ENCODE measurements at places on chromosomes 2 and 18. TPM values are rescaled to one million over a fixed set of nuclear protein-coding genes. Genes with fewer than 3 reads are reported as not detected.

GRCh38 chr2:234493796-234494195, 3.1 kb downstream of the ARL4C start:
- DNase-seq = no peak

GRCh38 chr2:203826704-203827103, 40.9 kb upstream of the CTLA4 start:
- DNase-seq = peak; percentile 53

- no peak for DNase-seq
Measured at GRCh38 chr2:25856377-25856776, 21.9 kb downstream of the ASXL2 start.

- peak; percentile 15 for DNase-seq
Measured at GRCh38 chr2:88053934-88054781, 1.4 kb downstream of the KRCC1 start.

- no peak for DNase-seq
Measured at GRCh38 chr18:79522451-79523205, 126.9 kb downstream of the NFATC1 start.

GRCh38 chr18:37492952-37493351, 72.6 kb downstream of the CELF4 start:
- DNase-seq = no peak

Gene CD8A
- not detected for total RNA-seq

DNA sequence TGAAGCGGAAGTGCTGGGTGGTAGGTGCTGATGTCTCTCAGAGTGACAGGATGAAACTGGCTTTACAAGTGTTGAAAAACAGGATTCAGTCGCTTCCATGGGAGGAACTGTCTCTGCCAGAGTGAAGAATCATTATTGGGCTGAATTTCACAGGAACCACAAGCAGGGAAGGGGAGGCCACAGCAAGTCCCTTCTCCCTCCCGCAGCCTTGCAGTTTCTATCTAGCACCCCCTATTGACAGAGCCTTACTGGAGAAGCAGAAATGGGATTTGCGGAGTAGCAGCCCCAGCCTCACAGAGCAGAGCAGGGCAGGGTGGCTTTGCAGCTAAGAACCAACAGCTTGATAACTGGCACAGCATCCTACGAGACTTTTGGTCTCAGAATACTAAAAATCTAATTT, 33.3 kb upstream of the RMP24 start:
- no peak for DNase-seq

DNA sequence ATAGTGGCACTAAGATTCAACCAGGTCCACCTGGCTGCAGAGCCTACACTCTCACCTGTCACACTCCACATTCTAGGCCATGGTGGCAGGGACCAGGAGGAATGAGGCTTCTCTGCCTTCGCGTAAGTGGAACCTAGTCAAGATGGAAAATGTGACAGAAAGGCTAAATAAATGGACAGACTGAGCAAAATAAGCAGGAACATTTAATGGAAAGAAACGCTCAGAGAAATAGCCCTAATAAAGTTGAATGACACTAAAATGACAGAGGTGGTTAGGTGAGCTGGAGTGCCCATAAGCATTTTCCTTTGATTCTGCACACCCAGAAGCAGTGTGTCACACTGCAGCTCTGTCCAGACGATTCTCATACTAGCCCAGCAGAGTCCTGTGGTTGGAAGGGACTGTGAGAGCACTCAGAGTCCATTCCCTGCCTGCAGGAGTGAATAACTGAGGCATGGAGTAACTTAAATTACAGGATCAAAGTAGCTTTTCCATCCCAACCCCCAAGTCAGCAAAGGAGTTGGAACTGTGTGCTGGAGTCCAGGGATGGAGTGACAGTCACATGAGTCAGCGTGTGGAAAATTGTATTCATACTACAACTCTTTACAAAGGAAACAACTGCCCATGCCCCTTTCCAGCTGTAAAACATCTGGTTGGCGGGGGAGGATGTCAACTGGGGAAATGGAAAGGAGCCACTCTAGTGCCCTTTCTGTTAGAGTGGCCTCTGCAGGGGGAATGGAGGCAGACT, 105.4 kb upstream of the LGALSL start:
- peak; percentile 58 for DNase-seq

GRCh38 chr2:8234253-8234652, 447.6 kb upstream of the ID2 start:
- DNase-seq = no peak

Gene FAM110C
- 0.26 TPM for total RNA-seq

- no peak for DNase-seq
Measured at GRCh38 chr2:188189356-188189755, 102.3 kb upstream of the GULP1 start.

DNA sequence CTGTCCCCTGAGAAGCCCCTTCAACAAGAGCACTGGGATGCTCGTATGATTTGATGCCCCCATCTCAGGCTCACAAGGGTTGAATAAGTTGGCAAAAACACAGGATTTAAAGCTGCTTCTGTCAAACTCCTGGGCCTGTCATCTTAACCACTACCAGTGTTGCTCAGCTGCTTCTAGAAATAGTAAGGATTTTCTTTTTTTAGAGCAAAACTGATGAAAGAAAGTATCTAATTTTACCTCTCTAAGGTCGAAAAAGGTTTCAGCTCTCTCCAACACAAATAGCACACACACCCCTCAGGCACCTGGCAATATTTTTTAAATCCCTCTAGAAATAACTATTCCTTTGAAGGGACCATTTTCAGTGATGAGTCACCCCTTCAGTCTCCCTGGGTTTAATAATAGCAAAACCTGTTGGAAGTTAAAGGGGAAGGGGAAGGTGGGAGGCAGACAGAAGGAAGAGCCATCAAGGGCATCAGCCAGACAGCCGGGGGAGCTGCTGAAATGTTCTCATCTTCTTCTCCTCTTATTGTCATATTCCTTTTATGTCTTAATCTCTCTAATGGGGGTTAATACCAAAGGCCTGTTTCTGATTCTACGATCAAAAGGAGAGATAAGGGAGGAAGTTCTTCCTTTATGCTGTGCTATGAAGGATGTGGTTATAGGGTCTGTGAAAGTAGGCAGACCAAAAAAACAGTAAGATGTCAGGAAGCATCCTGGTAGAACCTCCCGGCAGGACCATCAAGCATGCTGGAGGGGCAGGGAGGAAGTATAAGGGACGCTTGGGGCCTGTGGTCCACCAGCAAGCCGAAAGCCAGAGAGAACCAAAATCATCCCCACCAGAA, 31.9 kb upstream of the SLC35G4 start:
- no peak for DNase-seq

Gene NT5C1B
- not detected for total RNA-seq

GRCh38 chr2:174717916-174718315, 46.4 kb downstream of the CHRNA1 start:
- DNase-seq = peak; percentile 9

Gene KYNU
- total RNA-seq = 1.5 TPM

Gene FIGN
- total RNA-seq = 1.5 TPM

DNA sequence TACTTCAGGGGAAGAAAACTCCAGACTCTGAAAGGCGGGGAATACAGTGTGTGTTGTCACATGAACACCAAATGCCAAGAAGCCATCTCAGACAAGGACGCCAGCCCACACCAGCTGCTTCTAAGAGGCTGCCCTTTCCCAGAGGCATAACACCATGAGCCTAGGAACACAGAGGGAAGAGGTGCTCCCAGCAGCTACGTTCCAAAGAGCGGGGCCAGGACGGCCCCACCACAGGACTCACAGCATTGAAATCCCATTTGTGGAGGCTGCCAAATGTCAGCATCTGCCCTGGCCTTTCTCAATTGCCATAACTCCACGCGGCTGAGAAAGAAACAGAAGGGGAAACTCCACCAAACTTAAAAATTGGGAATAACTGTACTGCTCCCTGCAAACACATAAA, 20.1 kb upstream of the ID2 start:
- DNase-seq = peak; percentile 53

- no peak for DNase-seq
Measured at GRCh38 chr18:76995896-76996295, 136.7 kb downstream of the MBP start.
